ENCODE measurements at places on chromosomes 7 and 10.
A peak's percentile ranks its signal among the peaks of the same experiment; 100 is the strongest.

- no peak for DNase-seq
These were observed 9.9 kb upstream of the GSAP start for GRCh38 chr7:77426052-77426404.

- peak; percentile 47 for DNase-seq
These were observed 501.5 kb downstream of the LRMDA start for GRCh38 chr10:75932921-75933320.

DNA sequence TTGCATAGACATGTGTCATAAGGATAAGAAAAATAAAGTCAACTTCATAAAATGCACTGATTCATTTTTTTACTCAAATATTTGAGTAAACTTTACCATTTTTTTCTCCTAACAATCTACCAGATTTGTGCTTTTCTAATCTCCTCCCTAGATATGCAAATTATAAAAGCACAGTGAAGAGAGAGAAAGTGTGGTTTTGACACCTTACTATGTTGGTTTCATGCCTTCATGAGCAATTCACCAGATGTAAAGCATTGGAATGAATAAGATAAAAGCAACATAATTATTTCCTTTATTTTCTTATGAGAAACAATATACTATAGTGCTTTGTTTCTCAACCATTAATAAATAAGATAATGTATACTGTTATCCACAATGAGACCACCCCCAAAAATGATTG lies 432.5 kb upstream of the PCDH15 start:
- DNase-seq = no peak

DNA sequence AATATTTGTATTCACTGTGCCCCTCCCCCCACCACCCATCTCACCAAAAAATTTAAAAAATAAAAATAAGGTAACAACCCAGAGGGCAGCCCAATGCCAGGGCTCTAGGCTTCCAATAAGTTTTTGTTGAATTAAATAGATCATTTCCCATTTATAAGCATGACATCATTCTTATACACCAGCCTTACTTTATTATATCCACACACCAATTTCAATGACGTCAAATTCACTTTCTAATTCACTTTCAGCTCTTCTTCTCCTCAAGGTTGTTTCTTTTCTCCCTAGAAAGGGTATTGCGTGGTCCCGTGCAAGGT lies 1.2 kb upstream of the DKK1 start:
- DNase-seq = no peak

DNA sequence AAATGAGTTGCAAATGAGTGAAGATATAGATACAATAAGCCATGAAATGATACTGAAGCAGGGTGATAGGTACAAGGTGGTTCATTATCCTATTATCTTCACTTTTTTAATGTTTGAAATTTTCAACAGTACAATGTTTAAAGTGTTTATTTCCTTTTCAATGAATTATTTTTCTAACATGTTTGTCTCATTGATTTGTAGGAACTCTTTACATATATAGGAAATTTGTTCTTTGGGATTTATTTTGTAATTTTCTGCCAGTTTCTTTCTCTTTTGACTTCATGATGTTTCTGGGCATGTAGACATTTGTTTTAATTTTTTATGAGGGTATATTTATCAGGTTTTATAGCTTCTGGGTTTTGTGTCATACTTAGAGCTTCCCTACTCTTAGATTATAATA lies 108.9 kb downstream of the EXOC4 start:
- DNase-seq = no peak

DNA sequence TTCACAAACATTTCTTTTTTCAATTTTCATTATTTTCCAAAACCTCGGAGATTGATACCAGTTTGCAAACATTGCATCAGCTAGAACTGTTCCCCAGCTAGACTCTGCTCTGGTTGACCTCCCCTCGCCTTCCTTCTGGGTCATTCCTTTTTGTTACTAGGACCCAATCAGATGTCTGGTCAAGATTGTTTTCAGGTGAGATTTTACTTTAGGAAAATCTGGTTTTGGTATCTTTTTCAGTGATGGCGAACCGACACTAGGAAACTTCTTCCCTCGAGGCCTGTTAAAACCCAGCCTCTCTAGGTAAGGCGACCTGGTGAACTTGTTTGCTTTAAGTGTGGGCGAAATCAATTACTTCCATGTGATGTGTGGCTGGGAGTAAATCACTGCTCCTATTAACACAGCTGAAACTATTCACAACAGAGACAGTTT lies 8.4 kb downstream of the PROSER2 start:
- no peak for DNase-seq

DNA sequence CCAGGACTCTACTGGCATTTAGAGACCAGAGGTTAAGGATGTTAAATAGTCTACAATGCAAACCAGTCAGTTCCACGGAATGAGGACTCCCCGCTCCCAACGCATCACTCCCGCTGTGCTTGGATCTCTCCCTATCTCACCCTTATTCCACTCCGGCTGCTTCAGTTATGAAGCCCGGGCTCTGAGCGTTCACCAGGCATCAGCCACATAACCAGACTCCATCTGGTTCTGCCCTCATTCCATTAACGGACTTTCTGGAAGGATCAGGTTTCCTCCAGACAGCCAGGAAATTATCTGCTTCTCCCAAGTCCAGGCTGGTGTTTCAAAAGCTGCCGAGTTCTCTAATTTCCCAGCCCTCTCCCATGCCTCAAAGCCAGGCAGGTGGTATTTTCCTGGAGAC lies 499.3 kb downstream of the GLRX3 start:
- no peak for DNase-seq

DNA sequence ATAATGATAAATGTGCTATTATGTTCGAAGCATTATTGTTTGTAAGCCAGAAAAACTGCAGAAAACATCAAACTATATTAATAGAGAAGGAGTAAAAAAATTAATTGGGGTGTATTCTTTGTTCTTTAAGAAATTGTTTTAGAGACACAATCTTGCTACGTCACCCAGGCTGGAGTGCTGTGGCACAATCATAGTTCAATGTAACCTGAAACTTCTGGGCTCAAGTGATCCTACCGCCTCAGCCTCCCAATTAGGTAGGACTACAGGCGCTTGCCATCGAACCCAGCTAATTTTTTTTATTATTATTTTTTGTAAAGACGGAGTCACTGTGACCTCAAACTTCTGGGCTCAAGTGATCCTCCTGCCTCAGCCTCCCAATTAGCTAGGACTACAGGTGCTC lies 1138.6 kb downstream of the GATA3 start:
- DNase-seq = no peak
